ENCODE measurements at places on chromosomes 3 and 15. TPM values are rescaled to one million over a fixed set of nuclear protein-coding genes. Genes with fewer than 3 reads are reported as not detected.

- no peak for DNase-seq
These were observed 22.6 kb downstream of the STARD5 start for GRCh38 chr15:81301385-81301784.

DNA sequence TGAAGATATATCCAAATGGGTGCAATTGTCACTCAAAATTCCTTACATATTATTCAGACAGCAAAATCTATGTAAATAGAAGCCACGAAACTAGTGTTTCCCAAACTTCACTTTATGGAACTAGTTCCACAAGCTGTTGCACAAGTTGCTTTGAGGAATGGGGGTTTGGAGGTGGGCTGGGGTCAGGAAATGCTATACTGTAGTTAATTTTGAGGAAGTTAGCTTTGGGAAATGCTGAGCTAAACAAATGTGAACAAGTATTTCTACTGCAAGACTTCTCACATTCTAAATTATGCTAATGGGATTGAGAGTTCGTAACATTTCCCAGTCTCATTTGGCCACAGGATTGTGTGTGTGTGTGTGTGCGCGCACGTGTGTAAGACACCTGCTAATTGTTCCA, 28.7 kb upstream of the SAMMSON start:
- no peak for DNase-seq

PML gene
- total RNA-seq, result 81.5 TPM

DNA sequence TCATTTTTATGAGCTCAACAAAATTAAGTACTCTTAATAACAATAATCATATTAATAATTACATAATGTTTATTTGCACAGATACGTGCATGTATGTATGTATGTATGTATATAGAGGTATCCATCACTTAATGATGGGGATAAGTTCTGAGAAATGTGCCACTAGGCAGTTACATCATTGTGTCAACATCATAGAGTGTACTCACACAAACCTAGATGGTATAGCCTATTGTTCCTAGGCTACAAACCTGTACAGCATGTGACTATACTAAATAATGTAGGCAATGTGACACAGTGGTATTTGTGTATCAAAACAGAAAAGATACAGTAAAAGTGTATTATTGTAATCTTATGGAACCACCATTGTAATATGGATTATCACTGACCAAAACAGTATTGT, 874.7 kb upstream of the GBE1 start:
- no peak for DNase-seq

- peak; percentile 99 for DNase-seq
These were observed 52.7 kb downstream of the NFKBIZ start for GRCh38 chr3:101902041-101902440.

PP2D1 gene
- not detected for total RNA-seq

DNA sequence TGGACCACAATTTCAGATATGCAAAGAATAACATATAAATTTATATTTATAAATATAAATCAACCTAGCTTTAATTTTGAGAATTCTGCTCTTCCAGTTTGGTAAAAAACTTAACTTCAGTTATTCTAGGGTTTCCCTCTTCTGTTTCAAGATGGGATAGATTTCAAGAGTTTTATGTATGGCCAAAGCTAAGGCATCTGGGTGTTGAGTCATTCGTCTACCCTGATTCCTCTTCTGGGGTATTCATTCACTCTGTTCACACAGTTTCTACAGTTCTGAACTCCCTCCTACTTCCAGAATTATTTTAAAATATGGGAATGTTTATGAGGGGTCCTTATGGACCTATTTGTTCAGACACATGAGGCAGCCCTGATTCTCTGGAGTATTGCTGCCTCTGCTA, 4.2 kb upstream of the FGF7 start:
- DNase-seq, result no peak

- no peak for DNase-seq
These were observed 49.7 kb upstream of the GPD1L start for GRCh38 chr3:32056559-32057290.

CASR gene
- not detected for total RNA-seq

ADAMTS17 gene
- 0.14 TPM for total RNA-seq

DNA sequence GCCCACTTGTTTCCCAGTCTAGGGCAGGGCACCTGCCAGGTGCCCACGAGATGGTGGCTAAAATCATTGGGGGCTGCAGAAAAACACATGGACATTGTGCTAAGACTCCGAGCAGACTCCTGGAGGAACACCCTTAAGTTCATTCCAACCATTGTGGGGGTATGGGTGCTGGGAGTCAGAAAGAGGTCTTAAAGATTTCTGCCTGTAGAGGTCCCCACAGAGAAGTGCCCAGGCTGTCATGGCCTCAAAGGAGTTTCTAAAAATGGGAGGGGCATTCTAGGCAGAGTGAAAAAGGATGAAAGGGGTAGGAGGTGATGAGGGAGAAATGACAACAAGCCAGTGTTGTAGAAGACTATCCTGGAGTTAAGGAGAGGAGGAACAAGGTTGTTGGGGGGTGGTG, 17.1 kb downstream of the RBP1 start:
- DNase-seq, result no peak

GRCh38 chr3:171442184-171442583, 18.0 kb downstream of the TNIK start:
- DNase-seq, result no peak

DNA sequence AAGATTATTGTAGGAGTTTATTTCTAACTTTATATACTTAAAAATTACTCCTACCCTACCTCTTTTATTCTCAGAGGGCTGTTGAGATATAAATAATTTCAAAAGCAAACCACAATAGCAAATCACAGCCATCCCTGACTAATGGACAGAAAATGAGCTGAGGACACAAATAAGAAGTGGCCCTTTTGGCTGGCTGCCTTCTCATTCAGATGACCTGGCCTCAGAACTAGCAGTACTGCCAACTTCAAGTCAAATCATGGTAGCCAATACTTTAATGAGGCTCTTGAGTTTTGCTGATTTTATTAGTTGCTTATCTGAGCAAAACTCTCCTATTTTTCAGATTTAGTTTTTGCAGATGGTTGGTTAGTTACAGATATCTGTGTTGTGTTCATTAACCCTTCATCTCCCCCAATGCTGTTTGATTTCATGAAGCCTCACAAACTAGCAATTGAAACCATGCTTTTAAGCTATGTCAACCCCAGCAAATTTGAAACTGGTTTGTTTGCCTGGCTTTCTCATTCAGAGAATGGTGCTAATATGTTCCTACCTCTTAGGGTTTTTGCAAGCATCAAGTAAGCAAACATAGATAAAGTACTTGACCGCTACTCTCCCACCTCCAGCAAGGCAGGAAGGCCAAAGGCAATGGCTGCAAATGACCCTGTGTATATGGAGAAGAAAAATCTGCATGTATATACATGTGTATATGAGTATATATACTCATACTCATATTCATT, 73.4 kb upstream of the HACD2 start:
- DNase-seq, result no peak

DNA sequence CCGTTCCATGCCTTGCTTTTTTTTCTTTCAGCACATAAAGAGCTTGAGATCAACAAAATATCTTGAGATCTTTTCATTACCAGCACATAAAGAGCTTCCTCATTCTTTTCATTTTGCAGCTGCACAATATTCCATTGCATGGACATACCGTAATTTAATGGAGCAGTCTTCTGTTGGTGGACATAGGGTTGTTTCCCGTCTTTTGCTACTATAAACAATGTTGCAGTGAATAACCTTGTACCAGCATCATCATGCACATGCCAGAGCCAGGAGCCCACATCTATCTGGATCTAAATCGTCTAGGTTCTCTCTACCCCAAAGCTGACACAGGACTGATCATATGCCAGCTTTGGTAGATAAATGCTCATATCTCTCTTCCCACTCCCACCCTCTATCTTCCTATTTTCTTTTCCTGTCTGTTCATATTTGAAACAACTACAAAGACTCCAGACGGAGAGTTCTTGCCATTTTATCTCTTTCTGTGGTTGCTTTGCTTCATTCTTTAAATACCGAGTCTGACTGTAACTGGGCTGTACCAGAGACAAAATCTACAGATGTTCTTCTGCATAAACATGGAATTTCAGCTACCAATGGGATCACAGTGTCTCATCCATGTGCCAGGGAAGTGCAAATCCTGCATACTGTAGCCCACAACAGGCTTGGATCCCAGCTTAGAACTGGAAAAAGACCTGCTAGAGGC, 47.1 kb upstream of the AKAP13 start:
- DNase-seq, result no peak

GRCh38 chr15:56160966-56161365, 82.7 kb downstream of the RFX7 start:
- no peak for DNase-seq

DNA sequence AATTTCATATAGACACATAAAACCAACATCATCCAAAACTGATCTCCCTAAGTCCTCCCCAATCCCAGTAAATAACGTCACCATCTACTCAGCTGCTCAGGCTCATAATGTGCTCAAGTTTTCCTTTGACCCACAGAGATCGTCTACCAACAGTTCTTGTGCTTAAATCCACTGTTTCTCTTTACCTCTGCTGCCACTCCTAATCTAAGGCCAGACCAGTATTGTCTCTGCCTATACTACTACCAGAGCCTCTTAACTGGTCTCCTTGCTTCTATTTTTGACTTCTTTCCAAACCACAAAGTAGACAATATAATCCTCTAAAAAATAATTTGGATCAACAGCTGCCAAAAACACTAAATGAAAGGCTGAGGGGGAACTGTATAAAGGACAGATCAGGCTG, 65.3 kb downstream of the CLASP2 start:
- DNase-seq, result no peak

DNA sequence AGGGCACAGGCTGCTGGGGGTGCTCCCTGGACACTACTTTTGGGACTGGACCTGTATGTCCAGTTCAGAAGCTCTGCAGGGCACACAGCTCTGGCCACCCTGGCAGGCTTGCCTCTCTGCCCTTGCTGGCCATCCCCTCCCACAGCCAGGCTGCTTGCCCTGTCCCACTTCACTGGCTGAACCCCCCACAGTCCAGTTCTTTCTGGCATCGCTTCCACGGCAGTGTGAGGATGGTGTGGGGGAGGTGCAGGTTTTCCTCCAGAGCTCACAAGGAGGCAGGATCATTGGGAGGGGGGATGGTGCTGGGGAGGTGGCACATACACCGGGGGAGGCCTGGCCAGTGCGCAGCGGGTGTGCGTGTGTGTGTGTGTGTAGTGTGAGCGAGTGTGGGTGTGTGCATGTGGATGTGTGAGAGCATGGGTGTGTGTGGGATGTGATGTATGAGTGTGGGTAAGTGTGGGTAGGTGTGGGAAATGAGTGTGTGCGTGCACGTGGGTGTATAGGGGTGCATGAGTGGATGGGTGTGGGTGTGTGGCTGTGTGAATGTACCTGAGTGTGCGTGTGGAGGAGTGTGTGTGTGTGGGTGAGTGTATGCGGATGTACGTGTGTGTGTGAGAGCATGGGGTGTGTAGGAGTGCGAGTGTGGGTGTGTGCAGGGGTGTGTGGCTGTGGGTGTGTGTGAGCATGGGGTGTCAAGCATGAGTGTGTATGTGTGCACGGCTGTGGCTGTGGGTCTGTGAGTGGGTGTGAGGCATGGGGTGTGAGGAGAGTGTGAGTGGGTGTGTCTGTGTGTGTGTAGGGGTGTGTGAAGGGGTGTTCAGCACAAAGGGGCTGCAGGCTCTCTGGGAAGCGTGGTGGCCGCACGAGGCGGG, 155.2 kb downstream of the NSMCE3 start:
- DNase-seq, result no peak

PTH1R gene
- not detected for total RNA-seq

- peak; percentile 13 for DNase-seq
These were observed 648.7 kb upstream of the DPPA4 start for GRCh38 chr3:109985943-109986555.

GRCh38 chr3:174651951-174652350, 207.2 kb upstream of the NAALADL2 start:
- DNase-seq, result no peak

- DNase-seq, result no peak
These were observed 588.5 kb upstream of the TGFBR2 start for GRCh38 chr3:30017901-30018300.

C3orf62 gene
- 2.3 TPM for total RNA-seq

PIGZ gene
- 1.0 TPM for total RNA-seq

GRCh38 chr3:71722693-71723092, 2.5 kb downstream of the EIF4E3 start:
- DNase-seq, result no peak

GRCh38 chr3:34925851-34926250, 713.5 kb upstream of the ARPP21 start:
- no peak for DNase-seq

CCR8 gene
- not detected for total RNA-seq

DNA sequence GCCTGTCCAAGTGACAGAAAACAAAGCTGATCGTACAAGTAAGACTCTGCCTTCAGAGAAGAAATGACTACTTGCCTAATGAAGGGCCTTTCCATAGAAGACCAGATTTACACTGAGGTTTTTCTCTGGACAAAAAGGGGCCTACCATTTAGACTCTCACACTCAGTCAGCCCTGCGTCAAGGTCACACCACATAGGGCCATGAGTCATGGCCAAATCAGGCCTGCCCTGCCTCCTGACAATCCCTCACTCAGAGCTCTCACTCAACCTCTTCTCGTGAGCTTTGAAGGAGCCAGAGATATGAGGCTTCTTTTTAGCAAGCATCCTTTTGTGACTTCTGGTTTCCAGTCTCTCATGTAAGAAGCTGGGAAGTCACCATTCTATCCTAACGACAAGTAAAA, 68.1 kb upstream of the NMNAT3 start:
- peak; percentile 71 for DNase-seq

GOLGA8S gene
- total RNA-seq, result 0.04 TPM

- DNase-seq, result no peak
These were observed 179.8 kb upstream of the SLC2A2 start for GRCh38 chr3:171206283-171206682.

GRCh38 chr15:89900849-89901248, 7.1 kb upstream of the AP3S2 start:
- DNase-seq, result no peak

CCRL2 gene
- total RNA-seq, result not detected

PRR20G gene
- not detected for total RNA-seq

DNA sequence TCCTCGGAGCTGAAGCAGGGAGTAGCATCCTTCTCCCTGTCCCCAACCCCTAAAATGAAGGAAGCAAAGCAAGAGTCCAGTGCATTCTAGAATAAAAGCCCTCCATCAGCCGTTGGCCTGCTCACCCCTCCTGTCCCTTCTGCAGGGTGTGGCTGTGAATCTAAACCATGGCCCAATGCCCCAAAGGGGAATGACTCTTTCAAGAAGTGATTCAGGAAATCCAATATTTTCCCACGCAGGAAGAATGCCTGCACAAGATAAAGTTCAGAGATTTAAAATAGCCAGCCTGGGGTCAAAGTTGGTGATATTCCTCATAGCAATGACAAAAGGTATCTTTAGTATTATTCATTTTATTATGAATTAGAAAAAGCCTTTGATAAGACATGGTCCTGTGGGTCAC, 38.5 kb downstream of the SLCO2A1 start:
- DNase-seq, result no peak

- no peak for DNase-seq
These were observed 284.3 kb downstream of the UACA start for GRCh38 chr15:70479056-70479455.

DNA sequence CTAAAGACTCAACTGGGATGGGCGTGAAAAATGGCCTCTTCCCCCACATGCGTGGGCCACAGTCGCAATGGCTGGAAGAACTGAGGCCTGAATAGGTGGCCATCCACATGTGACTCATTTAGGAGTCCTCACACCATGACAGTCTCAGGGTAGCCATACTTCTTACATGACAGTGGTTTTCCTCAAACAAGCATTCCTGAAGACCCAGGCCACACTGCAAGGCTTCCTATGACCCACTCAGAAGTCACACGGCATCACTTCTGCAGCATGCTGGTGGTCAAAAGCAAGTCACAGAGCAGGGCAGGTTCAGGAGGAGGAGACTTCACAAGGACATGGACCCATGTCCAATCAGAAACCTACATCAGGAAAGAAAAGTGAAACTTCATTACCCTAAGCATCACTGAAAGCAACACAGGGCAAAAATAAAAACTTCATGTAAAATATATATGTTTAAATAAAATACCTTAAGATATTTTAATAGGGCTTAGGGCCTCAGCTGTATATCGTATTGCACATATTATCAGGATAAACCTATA, 257.1 kb downstream of the OPA1 start:
- no peak for DNase-seq
